ENCODE measurements at places on chromosomes 6 and 20.

DNA sequence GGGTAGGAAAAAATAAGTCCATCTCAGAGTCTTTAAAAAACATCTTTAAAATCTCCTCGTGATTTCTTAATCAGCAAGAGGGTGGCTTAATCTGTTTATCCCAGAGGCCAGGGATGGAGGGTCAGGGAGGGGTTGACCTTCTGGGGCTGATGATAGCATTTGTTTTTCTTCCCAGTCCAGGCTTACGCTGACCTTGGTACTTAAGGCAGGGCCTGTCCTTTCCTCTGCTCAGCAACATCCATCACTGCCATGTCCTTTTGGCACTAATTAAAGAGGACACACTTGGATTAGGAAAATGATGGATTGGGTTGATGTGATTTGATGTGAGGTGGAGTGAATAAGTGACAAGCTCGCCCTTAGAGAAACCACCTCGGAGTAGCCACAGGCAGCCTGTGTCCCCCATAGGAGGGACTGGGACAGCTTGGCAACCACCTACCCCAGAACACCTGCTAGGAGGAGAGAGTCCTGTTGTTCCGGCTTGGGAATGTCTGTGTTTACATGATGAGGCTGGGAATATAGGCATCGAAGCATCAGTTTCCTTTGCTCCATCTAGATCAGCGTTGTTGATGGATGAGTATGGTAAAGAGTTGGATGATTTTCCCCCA is 44.2 kb downstream of the PHACTR3 start:
- no peak for DNase-seq

- no peak for DNase-seq
Observed at GRCh38 chr6:131470534-131470933, 102.5 kb upstream of the ARG1 start.

DNA sequence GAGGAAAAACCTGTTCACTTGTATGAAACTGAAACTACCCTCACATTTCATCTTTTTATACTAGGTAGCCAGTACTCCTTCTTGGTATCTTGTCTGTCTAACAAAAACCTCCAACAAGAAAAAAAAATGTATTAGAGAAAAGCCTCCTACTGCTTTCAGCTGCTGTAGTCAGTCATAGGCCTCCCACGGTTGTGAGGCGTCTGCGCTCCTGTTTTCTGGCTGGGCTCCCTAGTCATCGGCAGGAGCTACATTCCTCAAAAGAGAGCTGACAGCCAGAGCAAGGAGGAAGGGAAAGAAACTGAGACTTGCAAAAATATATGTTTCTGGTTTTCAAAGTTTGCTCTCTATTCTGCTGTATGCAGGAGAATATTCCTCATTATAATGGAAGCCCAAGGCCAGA is 517.0 kb downstream of the LMBRD1 start:
- peak; percentile 42 for DNase-seq

- DNase-seq, result no peak
Observed at GRCh38 chr20:59010321-59010994, 3.4 kb upstream of the CTSZ start.

GRCh38 chr6:143992285-143992684 is 15.8 kb downstream of the PLAGL1 start:
- no peak for DNase-seq

DNA sequence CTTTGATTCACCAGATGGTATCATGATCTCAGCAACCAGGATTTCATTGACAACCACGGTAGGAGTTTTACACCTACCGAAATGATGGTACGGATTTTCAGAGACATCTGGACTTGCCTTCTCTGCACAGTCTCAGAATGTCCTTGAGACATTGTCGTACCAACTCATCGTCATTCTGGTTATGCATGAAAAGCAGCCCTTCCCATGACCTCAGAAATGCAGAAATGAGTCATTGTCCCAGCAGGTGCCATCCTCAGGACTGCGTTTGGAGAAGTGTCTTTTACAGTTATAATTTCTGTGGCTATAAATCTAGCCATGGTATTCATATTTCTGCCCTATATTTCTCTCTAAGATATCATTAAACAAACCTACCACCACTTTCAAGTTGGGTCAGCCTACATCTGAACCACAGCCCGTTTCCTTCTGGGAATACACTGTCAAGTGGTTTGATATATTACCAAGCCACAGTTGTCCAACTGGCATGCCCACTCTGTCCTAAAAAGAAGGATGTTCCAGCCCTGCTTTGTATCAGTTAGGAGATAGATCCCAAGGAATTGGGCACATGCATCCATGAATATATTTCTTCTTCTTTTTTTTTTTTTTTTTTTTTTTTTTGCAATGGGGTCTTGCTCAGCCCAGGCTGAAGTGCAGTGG is 7.5 kb upstream of the BFSP1 start:
- no peak for DNase-seq

DNA sequence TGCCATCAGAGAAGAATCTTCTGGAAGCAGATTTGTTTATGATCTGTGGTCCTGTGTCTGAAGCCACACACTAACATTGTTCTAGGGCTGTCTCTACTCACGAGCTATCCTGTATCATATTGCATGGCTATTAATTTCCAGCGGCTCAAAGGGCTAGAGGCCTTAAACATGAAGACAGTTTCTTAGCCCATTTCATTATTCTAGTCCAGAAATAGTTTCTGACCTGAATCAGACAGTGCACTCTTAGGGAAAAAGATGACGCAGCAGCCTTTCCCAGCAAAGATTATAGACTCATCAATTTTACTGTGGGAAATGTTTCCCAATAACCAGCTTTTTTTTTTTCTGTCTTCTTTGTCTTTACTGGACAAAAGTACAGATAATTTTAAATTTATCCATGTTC is 105.3 kb upstream of the SUPT3H start:
- DNase-seq, result peak; percentile 92

- peak; percentile 96 for DNase-seq
Observed at GRCh38 chr20:31496761-31497295, 17.4 kb upstream of the HM13 start.

- DNase-seq, result peak; percentile 54
Observed at GRCh38 chr6:167760979-167761793, 65.5 kb upstream of the AFDN start.

DNA sequence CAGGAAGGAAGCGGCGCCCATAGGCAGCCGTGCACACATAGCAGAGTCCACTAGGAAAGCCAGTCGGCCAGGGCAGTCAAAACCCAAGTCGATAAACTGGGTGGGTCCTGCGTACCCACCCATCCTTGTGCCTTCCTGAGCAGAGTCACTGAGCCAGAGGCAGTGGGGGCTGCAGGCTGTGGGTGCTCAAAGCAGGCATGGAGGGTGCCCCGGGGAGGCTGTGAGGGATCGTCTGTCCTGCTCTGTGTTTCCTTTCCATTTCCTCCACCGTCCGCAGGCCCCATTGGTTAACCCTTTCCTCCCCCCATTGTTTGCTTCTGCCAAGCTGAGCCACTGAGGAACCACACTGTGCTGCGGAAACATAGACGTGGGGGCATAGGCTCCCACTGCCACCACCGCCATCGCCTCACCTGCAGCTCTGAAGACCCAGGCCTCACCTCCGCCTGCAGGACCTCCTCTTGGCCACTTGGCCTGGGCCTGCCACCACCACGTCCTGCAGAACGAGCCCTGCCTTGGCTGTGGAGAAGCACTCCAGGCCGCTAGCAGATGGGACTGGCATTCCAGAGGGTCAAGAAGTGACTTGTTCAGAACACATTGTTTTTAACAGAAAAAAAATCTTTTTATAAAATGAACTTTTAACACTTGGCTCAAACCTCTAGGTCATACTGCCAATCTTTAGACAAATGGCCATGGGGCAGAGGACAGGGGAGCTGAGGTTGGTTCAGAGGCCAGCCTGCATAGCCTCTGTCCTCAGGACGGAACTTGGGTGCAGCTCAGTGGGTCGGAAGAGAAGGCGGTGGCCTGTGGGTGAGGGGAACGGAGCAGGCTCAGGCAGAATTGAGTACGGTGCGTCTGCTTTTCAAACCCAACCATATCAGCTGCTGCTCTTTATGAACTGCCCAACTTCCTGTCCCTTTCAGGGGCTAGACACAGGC is 52.6 kb downstream of the TCP11 start:
- DNase-seq, result no peak

DNA sequence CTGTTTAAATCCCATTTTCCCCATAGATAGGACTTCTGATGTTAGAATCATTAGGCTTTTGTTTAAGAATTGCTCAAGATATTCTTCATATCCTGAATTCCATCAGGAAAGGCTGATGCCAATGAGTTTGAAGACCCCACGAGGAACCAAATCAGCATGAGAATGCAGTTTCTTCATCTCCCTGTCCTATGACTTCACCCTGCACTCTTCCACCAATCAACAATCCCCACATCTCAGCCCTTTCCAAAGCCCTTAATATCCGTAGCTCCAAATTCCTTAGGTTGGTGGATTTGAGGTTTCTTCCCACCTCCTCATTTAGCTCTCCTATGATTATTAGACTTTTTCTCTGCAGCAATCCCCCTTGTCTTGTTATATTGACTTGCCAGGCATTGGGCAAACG is 88.3 kb upstream of the PRND start:
- no peak for DNase-seq

GRCh38 chr6:5619249-5619648 is 357.9 kb downstream of the FARS2 start:
- no peak for DNase-seq

DNA sequence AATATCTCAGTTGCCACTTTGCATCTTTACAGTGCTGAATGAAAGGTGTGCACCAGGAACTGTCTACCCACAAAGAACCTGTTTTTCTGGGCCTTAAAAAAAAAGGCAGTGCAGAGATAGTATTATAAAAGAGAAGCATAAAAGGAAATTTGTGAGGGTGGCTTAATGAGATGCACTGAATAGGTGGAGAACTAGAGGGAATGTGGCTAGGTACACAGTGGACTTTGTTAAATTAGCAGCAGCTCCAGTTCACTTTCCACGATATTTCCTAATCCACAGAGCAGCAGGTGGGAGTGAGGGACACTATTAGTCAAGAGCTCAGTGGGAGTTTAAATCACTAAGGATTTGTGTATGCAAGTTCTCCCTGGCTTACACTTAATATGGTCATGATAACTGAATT is 38.8 kb downstream of the MAP7 start:
- DNase-seq, result no peak

- DNase-seq, result no peak
Observed at GRCh38 chr20:63536997-63537524, at the start of gene PTK6. Gene PTK6 (minus strand): TSS chr20:63537376. CDS start chr20:63537314, 62 bp downstream.

GRCh38 chr20:46062621-46063020 is 27.1 kb downstream of the NCOA5 start:
- no peak for DNase-seq

- DNase-seq, result no peak
Observed at GRCh38 chr6:160394654-160395035, 46.5 kb downstream of the SLC22A3 start.

DNA sequence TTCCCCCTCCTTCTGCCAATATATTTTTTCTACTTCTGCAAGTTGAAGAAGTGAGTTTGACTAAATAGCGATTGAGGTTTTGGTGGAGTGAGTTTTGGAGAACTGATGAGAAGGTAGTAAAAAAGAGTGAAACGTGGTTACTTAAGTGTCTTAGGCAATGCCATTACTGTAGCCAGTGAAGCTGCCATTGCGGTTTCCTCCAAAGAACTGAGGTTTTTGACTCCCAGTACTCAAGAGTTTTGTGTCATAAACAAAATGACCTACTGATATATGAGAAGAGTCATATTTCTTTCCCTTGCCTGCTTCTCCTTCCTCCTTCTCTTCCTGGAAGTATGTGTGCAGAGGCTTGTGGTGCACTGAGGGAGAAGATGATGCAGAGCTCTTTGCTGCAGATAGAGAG is 554.5 kb upstream of the MAP3K7 start:
- no peak for DNase-seq

GRCh38 chr6:5094327-5094726 is 9.2 kb downstream of the PPP1R3G start:
- peak; percentile 44 for DNase-seq

DNA sequence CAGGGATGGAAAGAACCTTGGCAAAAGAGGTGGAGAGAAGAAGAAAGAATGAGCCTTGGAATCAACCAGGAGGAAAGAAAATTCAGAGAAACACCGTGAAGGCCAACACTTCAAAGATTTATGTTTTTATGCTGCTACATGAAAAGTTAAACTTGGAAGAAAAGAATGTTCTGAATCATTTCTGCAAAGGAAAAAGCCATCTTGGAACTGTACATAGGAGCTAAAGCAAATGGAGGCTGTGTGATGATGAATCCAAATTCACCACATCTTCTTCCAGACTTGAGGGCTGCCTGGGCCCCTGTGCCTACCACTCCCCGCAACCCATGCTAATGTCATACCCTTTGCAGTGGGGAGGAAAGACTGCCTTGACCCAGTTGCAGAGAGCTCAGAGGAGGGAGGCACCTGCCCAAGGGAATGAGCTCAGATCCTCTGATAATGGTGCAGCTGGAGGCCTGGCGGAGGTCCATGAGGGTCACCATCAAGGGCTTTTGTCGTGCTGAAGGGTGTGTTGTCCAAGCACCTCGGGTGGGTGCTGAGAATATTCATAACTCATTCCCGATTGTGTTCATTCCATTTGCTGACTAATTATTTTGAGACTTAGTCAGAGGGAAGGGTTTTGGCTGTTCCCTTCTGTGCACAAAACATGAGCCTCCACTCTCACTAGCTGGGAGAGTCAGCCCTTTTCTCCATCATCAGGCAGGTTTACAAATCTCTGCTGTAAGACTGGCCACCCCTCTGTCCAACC is 245.8 kb upstream of the JAG1 start:
- no peak for DNase-seq

DNA sequence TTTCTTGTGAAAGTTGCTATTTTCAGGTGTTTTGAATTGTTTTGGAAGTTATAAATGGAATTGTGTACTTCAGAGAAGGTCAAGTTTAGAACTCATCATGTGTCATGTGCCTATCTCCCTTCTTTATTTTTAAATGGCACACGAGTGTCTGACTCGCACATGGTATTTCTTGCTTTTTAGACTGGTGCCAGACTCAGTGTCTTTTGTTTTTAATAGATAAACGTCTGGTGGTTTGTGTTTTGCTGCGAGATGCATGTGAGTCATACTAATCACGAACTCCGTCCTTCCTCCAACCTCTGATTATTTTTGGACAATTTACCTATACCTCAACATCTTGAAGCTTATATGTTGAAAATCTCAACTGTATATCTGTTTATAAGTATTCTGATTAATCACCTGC is 292.1 kb downstream of the CDKAL1 start:
- no peak for DNase-seq

- no peak for DNase-seq
Observed at GRCh38 chr6:8948733-8949132, 513.4 kb upstream of the SLC35B3 start.

GRCh38 chr6:50820869-50821264 is 2.2 kb downstream of the TFAP2B start:
- no peak for DNase-seq

GRCh38 chr20:45392733-45393132 is 14.6 kb upstream of the TP53TG5 start:
- DNase-seq, result no peak

GRCh38 chr6:43951063-43951755 is 176.0 kb downstream of the MRPL14 start:
- DNase-seq, result no peak

- DNase-seq, result no peak
Observed at GRCh38 chr6:130337534-130337933, 28.3 kb upstream of the TMEM200A start.

GRCh38 chr20:63029358-63030121 is 22.8 kb upstream of the BHLHE23 start:
- DNase-seq, result no peak

DNA sequence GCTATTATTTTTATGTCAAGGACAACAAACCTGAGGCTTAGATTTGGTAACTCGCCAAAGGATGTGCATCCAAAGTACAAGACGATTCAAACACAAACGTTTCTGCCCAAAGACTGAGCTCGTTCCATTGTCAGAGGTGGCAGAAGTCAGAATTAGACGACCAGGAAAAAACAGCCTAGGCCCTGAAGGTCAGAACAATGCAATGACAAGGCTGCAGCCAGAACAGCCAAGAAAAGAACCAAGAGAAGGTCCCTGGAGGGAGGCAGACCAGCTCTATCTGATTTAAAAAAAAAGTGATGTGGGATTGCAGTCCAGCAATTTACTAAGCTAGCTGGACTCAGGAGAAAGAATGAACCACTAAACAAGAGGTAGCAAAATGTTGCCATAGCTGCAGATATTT is 54.2 kb downstream of the NCOA7 start:
- no peak for DNase-seq
